Fibroblast of skin of back (primary cell): ENCODE measurements at places on chromosomes 11 and 22.

DNA sequence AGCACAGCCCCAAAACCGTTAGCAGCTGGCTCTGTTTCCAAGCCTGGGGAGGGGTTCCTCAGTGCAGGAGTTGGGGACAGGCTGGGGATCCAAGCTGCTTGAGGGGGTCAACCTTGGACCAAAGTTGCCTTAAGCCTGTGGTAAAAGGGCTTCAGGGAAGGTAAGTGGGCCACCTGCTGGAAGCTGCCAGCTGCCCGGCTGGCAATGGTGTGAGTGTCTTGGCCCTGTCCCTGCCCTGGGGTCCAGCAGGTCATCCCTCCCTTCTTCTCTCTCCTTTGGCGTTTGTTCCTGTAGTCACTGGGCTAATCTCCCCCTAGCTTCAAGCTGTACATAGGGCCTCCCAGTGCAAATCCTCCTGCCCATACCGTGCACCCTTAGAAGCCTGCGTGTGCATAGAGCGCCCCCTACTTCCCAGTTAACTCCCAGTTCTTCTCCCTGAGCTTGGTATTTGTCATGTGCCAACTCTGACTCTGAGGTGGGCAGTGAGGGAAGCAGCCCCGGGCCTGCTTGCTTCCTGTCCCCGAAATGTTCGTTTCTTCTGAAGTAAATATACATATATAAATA, 4.4 kb downstream of the TMEM258 start:
- peak; percentile 63 for DNase-seq

DNA sequence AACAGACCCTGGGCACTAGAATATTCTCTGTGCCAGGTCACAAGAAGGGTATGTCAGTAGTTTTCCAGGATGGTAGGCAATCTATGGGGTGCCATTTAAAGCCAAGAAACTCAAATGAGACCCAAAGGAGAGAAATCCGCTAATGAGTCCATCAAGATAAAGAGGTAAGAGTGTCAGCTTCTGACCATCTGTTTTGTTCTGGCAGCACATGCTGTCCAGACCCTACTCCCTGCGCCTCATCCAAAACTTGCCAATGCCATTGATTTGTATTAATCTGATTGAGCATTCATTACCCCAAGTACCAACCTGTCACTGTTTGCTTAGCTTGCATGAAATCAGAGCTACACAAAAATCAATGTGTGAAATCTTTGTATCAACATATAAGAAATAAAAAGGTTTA, 229.0 kb downstream of the BLID start:
- no peak for DNase-seq

GRCh38 chr11:63858628-63859550, 20.0 kb downstream of the MARK2 start:
- no peak for DNase-seq

- no peak for DNase-seq
These were observed 38.2 kb upstream of the PANX1 start for GRCh38 chr11:94090401-94090800.

GRCh38 chr22:31566484-31566883, 70.1 kb downstream of the SFI1 start:
- DNase-seq, result peak; percentile 21

- DNase-seq, result peak; percentile 57
These were observed at the start of gene LRP5 for GRCh38 chr11:68312117-68312779. TSS of gene LRP5 (plus strand) at chr11:68312591. CDS start at chr11:68312715, 124 bp downstream.

DNA sequence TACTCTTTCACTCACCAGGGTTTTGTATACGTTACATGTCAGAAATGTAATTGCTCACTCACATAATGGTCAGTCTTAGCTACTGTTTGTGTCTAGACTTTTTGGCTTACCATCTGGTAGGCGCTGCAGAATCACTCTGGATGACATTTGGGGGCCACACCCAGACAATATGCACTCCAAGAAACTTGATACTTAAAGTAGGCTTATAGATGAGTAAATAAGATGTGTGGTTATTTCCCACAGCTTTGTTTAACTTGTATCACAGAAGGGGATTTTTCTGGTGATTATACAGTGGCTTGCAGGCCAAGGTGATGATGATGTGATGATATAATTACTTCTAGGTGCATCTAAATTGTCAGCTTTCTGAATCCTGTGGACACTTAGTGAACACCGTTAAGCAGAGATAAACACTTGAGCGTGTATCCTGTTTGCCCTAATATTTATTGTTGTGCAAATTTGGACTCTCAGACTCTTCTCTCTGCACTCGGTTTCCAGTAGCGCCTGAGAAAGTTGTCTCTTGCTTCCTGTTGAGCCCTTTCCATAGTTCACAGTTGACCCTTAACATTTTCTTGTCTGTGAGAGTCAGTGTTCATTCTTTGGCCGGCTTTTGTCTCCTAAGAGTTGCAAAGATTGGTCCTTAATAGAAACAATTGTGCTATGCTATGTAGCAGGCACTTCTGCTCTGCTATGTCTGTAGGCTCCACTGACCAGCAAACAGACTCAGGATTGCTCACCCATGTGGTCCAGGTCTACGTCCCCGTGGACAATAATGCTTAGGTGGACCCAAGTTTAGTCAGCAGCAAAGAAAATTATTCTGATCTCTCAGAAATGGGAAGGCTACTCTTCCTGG, 89.3 kb downstream of the PRR5L start:
- DNase-seq, result peak; percentile 73

GRCh38 chr11:128453444-128454336, 133.7 kb downstream of the ETS1 start:
- DNase-seq, result peak; percentile 90

- DNase-seq, result no peak
These were observed 750.7 kb downstream of the BRD1 start for GRCh38 chr22:49077036-49077393.

- DNase-seq, result no peak
These were observed 26.2 kb upstream of the GCAT start for GRCh38 chr22:37781434-37782059.

GRCh38 chr22:19179497-19180048, 1.0 kb upstream of the SLC25A1 start:
- DNase-seq, result peak; percentile 77

DNA sequence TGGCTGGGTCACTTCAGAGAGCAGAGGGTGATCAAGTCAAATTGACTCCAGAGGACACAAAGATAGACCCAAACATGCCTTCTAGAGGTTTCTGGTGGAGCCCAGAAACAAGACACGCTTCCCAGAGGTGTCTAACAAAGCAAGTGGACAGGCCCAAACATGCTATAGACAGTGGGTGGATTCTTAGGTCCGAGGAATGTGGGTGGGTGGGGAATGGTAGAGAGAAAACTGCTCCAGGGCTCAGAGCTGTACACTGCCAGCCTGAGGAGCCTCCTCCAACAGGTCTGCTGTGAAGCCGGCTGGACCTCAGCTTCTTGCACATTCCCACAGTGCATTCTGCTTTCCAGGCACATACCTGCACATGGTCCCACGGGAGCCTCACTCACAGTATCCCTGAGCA, 116.8 kb upstream of the NECTIN1 start:
- DNase-seq, result no peak

DNA sequence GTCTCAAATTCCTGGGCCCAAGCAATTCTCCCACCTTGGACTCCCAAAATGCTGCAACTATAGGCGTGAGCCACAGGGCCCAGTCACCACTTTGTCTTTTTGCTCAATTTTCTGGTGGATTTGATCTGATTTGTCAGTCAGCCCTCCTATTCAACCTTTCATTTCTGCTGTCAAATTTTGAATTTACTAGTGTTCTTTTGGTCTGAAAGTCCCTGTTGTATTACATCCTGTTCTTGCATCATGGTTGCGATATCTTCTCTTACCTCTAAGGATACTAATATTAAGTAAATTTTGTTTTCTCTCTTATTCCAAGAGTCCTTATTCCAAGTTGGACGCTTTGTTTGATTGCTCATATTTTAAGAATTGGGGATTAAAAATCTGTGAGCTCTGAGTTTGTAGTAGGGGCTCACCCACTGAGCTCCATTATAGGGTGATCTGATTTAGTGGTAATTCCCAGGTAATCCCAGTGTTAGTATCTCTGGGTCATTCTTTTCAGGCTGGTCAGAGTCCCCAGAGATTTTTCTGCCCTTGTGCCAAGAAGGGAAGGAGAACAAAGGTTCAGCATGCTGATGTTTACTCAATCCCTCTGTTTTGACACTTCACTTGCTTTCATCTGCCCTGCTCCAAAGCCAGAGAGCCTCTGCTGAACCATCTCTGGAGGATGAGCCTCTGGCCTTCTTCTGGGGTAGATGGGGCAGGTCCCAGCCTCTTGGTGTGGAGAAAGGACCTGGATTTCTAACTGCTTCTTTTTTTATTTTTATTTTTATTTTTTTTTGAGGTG, 10.0 kb downstream of the UPB1 start:
- no peak for DNase-seq

- peak; percentile 43 for DNase-seq
These were observed 25.3 kb downstream of the CEP295 start for GRCh38 chr11:93686812-93687211.

DNA sequence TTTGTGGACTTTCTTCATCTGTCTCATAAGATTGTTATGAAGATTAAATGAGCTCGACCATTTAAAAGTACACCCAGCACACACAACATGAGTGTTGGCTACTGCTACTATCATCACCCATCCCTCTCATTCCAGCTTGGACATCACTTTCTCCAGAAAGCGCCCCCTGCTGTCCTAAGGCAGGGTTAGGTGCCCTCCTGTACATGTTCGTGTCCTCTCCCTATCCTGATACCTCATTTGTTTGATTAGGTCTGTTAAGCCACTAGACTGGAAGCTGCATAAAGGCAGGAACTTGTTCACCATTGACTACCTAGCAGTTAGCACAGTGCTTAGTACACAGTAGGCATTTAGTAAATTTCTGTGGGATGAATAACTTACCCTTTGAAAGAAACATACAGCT, 85.5 kb downstream of the ENTHD1 start:
- DNase-seq, result no peak

- DNase-seq, result no peak
These were observed 11.7 kb downstream of the APIP start for GRCh38 chr11:34904421-34904955.

- peak; percentile 15 for DNase-seq
These were observed 40.8 kb downstream of the PGM2L1 start for GRCh38 chr11:74357449-74357848.

DNA sequence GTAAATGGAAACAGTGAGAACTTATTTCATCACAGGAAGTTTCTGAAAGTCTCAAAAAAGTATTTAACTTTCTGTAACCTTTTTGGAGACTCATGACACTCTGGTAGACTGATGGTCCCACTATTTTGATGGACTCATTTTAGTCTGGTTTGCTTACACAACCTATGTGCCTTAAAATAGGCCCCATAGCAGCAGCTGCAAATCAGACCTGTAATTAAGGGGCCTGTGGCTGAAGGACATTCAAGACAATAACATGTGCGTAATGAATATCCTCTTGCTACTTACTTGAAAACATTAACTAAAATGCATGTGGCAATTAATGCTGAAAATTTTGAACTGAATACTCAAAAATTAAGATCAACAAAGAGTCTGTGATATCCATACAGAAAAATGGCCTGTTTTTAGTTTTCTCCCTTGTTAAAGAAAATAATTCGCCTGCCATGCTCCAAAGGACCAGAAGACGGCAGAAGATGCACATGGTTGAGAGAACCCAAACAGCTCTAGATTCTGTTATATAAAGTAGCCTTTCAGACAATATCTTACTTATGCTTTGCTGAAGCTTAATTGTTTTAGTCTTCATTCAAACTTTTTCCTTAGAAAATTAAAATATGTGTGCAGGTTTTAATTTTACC, 568.5 kb downstream of the KCNA4 start:
- peak; percentile 35 for DNase-seq

- no peak for DNase-seq
These were observed 17.9 kb downstream of the CAPN5 start for GRCh38 chr11:77084581-77085191.

- DNase-seq, result peak; percentile 90
These were observed 4.3 kb upstream of the CCND1 start for GRCh38 chr11:69636512-69637197.

- DNase-seq, result peak; percentile 71
These were observed 33.6 kb upstream of the MMP7 start for GRCh38 chr11:102564110-102564509.

- no peak for DNase-seq
These were observed 3.2 kb downstream of the OR4D6 start for GRCh38 chr11:59459916-59460315.

DNA sequence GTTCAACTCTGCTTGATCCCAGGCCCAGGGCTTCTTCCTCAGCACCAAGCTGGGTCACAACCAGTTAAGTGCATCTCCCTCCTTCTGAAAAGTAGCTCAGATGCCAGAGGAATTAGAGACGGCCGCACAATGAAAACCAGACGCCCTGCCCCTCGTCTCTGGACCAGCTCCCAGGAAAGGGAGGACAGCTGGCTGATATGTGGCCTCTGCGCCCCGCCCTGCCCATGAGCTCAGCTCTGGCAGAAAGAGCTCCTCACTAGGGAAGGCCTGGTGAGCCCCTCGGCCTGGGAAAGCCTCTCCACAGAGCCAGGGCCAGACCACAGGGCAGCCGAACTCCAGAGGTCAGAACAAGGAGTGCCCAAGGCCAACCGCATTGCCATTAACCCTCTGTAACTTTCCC, 18.1 kb upstream of the SCGB1A1 start:
- DNase-seq, result peak; percentile 85

- DNase-seq, result no peak
These were observed 114.2 kb downstream of the CACNA1I start for GRCh38 chr22:39684702-39685281.

- DNase-seq, result no peak
These were observed 6.3 kb downstream of the SHANK3 start for GRCh38 chr22:50678651-50679521.

DNA sequence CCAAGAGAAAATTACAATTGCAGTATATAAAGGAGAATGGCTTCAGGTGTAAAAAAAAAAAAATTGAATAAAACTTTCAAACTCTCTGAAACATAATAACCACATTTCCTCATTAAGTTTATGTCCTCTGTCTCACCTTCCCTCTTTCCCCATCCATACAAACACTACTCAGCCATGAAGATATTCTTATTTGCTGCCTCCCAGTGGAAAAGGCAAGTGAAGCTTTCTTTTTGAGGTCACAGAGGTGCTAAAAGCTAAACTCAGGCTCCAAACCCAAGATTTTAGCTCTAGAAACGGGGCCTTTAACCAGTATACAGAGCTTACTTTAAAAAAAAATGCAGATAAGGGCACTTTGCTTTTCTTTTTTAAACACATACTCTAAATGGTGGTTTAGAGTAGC, 1568.5 kb downstream of the FAM181B start:
- DNase-seq, result no peak

DNA sequence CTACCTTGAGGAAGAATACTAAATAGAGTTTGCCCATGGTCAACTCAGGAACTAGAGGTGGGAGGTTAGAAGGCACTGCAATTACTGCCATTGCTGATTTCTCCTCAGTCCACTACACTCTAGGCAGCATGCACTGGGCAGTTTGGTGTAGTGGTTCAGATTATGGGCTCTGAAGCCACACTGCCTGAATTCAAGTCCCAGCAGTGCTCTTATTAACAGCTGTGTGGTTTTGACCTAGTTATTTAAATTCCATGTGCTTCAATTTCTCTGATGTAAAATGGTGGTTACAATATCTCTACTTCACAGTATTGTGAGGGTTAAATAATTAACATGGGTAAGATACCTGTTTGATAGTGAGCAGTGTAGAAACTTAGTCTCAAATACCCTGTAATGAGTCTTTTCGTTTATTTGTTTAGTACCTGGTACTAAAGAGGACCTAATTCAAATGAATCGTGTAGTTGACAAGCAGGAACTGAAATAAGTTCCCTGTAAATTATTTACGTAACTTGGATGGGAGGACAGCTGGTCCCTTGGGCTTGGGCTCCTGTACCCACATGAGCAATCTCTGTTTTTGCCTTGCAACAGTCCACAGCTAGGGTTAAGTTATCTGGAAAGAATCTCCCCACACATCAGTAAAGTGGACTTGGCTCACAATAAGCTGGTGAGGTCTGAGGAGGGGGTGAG, 17.8 kb downstream of the PRR5L start:
- no peak for DNase-seq
